ENCODE measurements at places on chromosomes 12 and 14.
A peak's percentile ranks its signal among the peaks of the same experiment; 100 is the strongest.

GRCh38 chr12:12561371-12562015 is 1.2 kb downstream of the DUSP16 start:
- peak; percentile 48 for DNase-seq

DNA sequence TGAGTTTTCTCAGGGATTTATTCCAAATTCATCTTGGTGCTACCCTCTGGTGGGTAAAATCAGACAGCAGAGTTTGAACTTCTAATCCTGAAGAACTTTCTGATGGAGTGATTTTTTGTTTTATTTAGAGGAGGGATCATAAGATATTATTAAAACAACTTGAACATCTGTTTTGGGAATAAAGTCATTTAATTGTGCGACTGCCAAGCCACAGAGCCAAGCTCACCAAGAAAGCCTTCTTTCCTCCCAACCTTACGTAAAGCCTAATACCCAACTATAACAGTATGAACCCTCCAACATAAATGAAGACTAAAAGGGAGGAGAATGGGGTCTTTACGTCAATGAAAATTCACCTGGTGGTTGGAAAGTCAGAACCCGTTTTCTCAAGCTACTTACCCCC is 205.5 kb upstream of the IGF1 start:
- no peak for DNase-seq

- no peak for DNase-seq
Measured at GRCh38 chr12:57151741-57152630, 4.6 kb upstream of the LRP1-AS start.

GRCh38 chr14:36028218-36028617 is 148.3 kb downstream of the PTCSC3 start:
- peak; percentile 2 for DNase-seq

DNA sequence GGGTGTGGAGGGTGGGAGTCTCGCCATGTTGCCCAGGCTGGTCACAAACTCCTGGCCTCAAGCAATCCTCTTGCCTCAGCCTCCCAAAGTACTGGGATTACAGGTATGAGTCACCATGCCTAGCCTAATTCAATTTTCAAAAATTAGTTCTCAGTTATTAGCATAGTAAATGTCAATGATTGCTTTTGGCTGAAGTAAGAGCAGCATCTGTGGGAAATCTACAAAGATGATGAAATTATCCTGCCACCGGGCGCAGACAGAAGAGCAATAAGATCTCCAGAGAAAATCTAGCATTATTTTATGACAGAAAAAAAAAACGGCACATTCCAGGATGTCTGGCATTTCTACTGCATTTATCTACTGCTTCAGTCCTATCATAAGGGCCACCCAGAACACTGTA is 97.9 kb upstream of the DAAM1 start:
- DNase-seq, result no peak

DNA sequence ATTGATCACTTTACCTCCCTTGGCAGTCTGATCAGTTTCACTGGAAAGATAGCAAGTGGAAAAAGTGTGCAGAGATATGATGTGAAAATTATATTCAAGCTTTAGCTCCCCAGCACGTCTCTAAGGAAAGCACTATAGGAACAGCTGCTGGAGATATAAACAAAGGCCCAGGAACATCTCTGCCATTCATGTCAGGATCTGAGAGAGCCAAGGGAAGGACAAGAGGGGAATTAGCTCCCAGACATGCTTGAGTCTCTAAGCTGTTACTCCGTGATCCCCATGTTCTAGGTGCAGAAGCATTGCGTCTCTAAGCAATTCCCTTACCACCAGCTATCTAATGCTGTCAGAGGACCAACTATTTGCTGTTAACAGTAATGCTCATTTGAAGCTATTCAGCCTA is 700.2 kb downstream of the DIO2 start:
- DNase-seq, result no peak

GRCh38 chr12:4540638-4541037 is 1.9 kb downstream of the RAD51AP1 start:
- peak; percentile 57 for DNase-seq

DNA sequence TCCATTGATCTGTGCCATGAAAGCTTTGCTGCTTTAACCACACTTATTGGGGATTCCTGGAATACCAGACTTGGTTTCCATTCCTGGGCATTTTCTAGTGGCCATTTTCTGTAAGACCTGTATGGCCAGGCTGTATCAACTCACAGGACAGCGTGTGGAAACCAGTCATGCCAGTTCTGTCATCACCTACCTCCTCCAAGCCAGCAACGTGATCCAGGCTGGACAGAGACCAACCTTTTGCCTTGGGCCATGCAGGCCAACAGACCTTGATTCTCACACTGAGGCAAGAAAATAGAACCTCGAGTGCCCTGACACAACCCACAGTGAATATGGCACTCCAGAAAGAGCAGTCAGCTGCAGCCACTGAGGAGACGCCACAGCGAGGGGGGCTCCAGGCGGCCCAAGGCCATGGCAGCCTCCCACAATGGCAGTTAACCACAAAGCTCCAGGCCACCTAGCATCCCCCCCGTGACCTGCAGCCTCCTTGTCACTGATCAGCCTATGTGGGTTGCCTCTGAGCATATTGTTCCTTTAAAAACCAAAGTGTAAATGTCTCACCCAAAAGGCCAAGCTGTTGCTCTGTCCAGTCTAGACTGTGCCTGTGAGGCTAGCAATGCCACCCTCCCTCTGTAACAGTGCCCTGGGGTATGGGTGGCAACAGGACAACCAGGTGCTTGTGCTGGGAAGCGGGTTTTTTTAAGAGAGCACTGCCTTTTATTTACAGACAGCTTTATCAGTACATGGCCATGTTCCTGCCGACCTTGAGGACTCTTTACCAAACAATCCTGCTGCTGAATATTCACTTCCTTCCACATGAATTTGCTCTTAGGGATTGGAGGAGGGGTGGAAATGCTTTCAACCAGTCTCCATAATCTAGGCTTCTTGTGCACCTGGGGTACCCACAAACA is 168.7 kb upstream of the HIF1A start:
- DNase-seq, result no peak

DNA sequence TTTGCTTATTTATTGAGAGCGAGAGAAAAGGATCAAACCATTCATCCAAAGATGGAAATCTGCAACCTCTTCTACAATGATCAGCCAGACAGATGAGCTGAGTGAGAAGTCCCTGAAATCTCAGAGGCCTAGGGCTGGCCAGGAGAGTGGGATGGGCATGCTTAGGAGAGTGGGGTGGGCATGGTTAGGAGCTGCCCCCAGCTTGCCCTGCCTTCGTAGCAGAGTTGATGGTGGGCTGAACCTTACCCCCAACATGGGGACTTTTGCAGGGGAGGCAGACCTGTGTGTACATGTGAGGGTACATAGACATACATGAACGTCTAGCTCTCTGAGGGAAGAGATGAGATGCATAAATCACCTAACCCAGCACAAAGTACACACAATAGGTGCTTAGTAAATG is 95.7 kb upstream of the ESRRB start:
- DNase-seq, result no peak

GRCh38 chr12:56243731-56244181 is 13.9 kb downstream of the SLC39A5 start:
- peak; percentile 97 for DNase-seq

DNA sequence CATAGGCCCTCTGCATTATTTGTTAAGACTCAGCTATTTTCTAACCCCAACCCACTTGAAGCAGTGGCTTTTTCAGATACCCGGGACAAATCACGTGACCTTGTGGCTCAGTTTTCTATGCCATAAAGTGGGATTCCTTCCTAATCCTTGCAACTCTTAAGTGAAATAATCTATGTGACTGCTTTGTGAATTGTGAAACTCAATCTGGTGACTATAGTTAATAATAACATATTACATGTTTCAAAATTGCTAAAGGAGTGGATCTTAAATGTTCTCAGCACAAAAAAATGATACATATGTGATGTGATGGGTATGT is 17.3 kb downstream of the EML1 start:
- DNase-seq, result no peak

Data from hematopoietic multipotent progenitor cell treated with erythropoietin and hydrocortisone succinate and interleukin-3 and kit ligand, for 6 days (in vitro differentiated cells).